ENCODE measurements at places on chromosomes 7 and 10. TPM values are rescaled to one million over a fixed set of nuclear protein-coding genes. Genes with fewer than 3 reads are reported as not detected.
A peak's percentile ranks its signal among the peaks of the same experiment; 100 is the strongest.

GRCh38 chr10:76080991-76081390, 649.6 kb downstream of the LRMDA start:
- no peak for DNase-seq

- DNase-seq: no peak
These were observed 36.4 kb downstream of the RABGEF1 start for GRCh38 chr7:66776800-66777442.

TRRAP gene
- 39.4 TPM for total RNA-seq

ITGA8 gene
- 3.5 TPM for total RNA-seq

DNA sequence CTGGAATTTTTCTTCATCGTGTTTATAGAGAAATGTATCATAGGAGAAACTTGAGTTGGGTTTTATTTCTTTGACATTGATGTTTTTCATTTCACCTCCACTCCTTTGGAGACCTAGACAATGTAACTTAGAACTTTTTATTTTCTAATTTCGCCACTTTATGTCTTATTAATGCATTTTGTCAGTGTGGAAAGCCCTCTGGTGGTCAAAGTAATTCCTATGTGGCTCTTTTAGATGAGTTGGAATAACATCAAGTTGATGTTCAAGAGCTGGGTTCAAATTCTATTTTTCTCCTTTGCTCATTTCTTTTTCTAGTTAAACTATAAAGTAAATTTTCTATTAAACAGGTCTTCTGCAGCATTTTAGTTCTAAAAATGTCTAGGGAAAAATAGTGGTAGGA, 478.6 kb downstream of the LRMDA start:
- no peak for DNase-seq

DNA sequence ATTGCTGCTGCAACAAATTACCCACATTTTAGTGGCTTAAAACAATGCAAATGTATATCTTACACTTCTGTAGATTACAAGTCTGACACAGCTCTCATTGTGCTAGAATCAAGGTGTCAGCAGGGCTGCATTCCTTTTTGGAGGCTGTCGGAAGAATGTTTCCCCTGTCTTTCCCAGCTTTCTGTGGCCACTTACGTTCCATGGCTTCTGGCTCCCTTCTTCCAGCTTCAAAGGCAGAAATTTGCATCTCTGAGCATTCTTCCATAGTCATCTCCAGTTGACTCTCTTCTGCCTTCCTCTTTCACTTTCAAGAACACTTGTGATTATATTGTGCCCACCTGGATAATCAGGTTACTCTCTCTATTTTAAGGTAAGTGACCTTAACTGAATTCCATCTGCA, 125.3 kb downstream of the GPR158 start:
- no peak for DNase-seq

- no peak for DNase-seq
These were observed 105.7 kb upstream of the SHH start for GRCh38 chr7:155917836-155918430.

GRCh38 chr7:90188281-90188680, 23.3 kb upstream of the STEAP2 start:
- peak; percentile 77 for DNase-seq

LEP gene
- total RNA-seq: 0.07 TPM

GRCh38 chr7:41313171-41313570, 389.7 kb downstream of the INHBA start:
- no peak for DNase-seq

GRCh38 chr7:132055336-132056120, 499.1 kb upstream of the PODXL start:
- no peak for DNase-seq

- no peak for DNase-seq
These were observed 24.6 kb upstream of the DGKI start for GRCh38 chr7:137871170-137871915.

GRCh38 chr10:119759832-119760231, 34.0 kb downstream of the INPP5F start:
- no peak for DNase-seq

- DNase-seq: no peak
These were observed 3.4 kb upstream of the RHBDD2 start for GRCh38 chr7:75875113-75876080.
